GM12878 (cell line): ENCODE measurements at places on chromosomes 6 and 20. TPM values are rescaled to one million over a fixed set of nuclear protein-coding genes. Genes with fewer than 3 reads are reported as not detected.

Gene MICAL1
- 59.8 and 62.8 TPM in 2 replicates for total RNA-seq

Gene SSTR4
- not detected in 2 replicates for total RNA-seq

- no peak overlapping the region for H3K4me3 ChIP-seq
- no peaks in the 10 kb centered on the region for H3K36me3 ChIP-seq
- DNase-seq, result no peak
- peaks cover 34% of the 10 kb centered on the region for H3K4me1 ChIP-seq
Observed at GRCh38 chr6:41332842-41333736, 2.3 kb upstream of the NCR2 start.

GRCh38 chr20:59604741-59605600 lies 631 bp downstream of the PHACTR3 start:
- DNase-seq, result no peak
- no peaks in the 10 kb centered on the region; the same call in 1 of the 2 replicates for H3K27me3 ChIP-seq
- no peak overlapping the region for H3K4me3 ChIP-seq
- no peak overlapping the region for H3K27ac ChIP-seq
- no peaks in the 10 kb centered on the region for H3K4me1 ChIP-seq

GRCh38 chr20:2141600-2142575 lies 40.3 kb downstream of the STK35 start:
- DNase-seq, result no peak
- H3K27ac ChIP-seq, result peak overlapping the region; percentile 18; the same call in 1 of the 2 replicates
- H3K4me3 ChIP-seq, result no peak overlapping the region
- H3K4me1 ChIP-seq, result no peaks in the 10 kb centered on the region; the same call in 1 of the 2 replicates

DNA sequence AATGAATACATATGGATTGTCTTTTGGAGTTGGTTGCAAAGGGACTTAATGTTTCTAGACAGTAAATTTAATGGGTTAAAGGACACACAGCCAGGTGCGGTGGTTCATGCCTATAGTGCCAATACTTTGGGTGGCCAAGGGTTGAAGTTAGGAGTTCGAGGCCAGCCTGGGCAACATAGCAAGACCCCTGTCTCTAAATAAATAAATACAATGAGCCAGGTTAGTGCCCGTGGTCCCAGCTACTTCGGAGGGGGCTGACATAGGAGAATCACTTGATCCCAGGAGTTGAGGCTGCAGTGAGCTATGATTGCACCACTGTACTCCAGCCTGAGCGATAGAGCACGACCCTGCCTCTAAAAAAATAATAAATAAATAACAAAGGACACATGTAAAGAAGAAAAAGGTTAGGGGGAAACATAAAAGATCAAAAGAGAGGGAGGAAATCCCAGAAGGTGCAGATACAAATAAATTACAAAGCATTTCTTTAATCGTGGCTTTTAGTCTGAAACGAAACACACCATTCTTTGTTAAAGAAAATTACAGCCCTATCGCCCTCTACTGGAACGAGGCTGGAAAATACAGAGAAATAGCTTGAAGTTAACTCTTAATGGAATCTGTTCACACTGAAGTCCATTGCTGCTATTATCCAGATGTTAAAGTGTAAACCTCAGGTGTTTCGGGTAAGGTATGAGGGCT lies 42.6 kb upstream of the SCML4 start:
- no peaks in the 10 kb centered on the region for H3K27me3 ChIP-seq
- H3K4me3 ChIP-seq, result no peak overlapping the region
- H3K27ac ChIP-seq, result no peak overlapping the region
- H3K4me1 ChIP-seq, result 0 out of 2 replicates have a peak, but pooled peaks cover 5% of the 10 kb centered on the region
- no peak for DNase-seq
- no peaks in the 10 kb centered on the region; the same call in 1 of the 2 replicates for H3K36me3 ChIP-seq

DNA sequence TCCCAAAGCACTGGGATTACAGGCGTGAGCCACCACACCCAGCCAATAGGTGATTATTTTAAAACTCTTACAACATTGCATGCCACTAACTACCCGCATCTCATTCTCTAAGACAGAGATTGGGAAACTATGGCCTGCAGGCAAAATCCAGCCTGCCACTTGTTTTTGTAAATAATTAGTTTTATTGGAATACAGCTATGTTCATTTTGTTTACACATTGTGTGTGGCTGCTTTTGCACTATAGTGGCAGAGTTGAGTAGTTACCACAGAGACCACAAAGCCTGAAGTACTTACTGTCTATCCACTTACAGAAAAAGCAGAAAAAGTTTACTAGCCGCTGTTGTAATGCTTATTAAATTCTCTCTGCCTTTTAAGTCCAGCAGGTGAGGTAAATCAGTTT lies 16.4 kb upstream of the PKIG start:
- no peaks in the 10 kb centered on the region for H3K27me3 ChIP-seq
- H3K4me1 ChIP-seq, result no peaks in the 10 kb centered on the region
- no peak overlapping the region for H3K27ac ChIP-seq
- no peak for DNase-seq
- no peak overlapping the region for H3K4me3 ChIP-seq

GRCh38 chr6:152423216-152424103 lies 213.7 kb downstream of the SYNE1 start:
- no peaks in the 10 kb centered on the region for H3K36me3 ChIP-seq
- H3K4me1 ChIP-seq, result no peaks in the 10 kb centered on the region
- no peaks in the 10 kb centered on the region for H3K27me3 ChIP-seq
- H3K4me3 ChIP-seq, result no peak overlapping the region

DNA sequence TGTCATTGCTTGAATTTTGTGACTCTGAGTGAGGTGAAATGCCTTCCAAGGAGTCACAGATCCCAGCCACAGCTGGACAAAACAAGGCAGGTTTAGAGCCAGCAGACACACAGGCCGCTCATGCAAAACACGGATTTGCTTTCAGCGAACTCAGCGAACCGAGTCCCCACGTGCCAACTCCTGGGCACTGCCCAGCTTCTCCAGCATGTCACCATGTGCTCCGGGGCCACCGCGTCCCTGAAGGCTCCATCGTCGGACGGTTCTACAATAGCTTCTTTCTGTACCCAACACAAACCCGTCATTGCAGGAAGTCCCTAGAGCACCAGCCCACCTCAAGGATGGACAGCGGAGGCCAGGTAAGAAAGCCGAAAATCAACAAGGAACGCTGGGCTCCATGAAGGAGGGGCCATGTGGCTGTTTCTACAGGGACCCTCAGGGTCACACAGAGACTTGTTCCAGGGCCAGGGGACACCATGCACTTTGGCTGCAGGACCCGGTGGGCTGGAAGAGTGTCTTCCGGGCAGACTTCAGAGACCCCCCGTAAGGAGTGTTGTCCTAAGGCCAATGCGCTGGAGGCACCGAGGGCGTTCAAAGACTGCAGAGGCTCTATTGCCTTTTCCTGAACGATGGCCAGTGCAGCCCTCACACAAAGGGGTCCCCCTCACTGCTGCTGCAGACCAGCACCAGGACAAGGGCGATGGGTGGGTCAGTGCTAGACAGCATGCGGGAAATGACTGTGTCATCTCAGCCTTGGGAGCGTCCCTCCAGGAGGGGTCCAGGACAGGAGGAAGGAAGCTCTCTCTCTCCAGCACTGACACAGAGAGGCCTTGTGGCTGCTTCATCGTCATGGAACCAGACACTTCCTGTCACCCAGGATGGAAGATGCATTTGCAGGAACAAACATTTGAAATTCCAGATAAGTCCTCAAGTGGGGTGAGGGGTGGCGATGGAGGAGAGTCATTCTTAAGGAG lies 19.8 kb downstream of the DACT2 start:
- H3K27me3 ChIP-seq, result no peaks in the 10 kb centered on the region
- no peak overlapping the region for H3K27ac ChIP-seq
- no peaks in the 10 kb centered on the region for H3K36me3 ChIP-seq
